Uterus (tissue), 4 donors: ENCODE measurements at places on chromosomes 16 and 17.

- no peak for DNase-seq
These were observed 30.9 kb downstream of the PAFAH1B1 start for GRCh38 chr17:2624292-2624731.

DNA sequence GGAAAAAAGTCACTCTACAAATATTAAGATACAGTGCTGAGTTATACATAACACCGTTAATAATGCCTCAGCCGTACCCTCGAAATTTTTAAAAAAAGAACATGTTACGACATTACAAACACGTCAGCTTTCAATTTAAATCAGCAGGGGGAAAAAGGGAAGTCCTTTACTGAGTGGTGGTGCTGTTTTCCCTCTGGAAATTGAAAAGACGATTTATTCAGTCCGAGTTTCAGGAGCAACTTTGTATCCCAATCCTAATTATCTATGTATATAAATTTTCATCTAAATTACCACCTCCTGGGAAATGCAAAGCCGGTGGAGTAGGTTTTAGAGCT lies 1.3 kb downstream of the NETO2 start:
- DNase-seq, result no peak

GRCh38 chr17:51493206-51493605 lies 232.9 kb downstream of the UTP18 start:
- no peak for DNase-seq

- DNase-seq, result no peak
These were observed 12.1 kb downstream of the FAM20A start for GRCh38 chr17:68589086-68589485.

- no peak for DNase-seq
These were observed 210.4 kb downstream of the GSG1L start for GRCh38 chr16:27853101-27853500.

GRCh38 chr16:11576427-11577289 lies 10.1 kb downstream of the LITAF start:
- no peak for DNase-seq

- DNase-seq, result no peak
These were observed 150.1 kb upstream of the SDK2 start for GRCh38 chr17:73794336-73794735.

- DNase-seq, result no peak
These were observed 56.7 kb downstream of the MRC2 start for GRCh38 chr17:62684179-62684578.

DNA sequence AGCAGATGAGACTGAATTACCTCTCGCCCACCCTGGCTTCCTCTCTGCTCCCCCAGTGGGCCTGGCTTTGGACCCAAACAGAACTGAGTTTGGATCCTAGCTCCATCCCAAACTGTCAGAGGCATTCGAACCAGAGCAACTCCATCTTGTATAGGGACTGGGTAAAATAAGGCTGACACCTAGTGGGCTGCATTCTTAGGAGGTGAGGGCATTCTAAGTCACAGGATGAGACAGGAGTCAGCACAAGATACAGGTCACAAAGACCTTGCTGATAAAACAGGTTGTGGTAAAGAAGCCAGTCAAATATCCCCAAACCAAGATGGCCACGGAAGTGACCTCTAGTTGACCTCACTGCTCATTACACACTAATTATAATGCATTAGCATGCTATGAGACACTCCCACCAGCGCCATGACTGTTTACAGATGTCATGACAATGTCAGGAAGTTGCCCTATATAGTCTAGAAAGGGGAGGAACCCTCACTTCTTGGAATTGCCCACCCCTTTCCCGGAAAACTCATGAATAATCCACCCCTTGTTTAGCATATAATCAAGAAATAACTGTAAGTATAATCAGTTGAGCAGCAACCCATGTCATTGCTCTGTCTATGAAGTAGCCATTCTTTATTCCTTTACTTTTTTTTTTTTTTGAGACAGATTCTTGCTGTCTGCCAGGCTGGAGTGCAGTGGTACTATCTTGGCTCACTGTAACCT lies 44.4 kb downstream of the LYRM1 start:
- DNase-seq, result no peak

GRCh38 chr17:57834146-57834741 lies 15.6 kb downstream of the MRPS23 start:
- no peak for DNase-seq

DNA sequence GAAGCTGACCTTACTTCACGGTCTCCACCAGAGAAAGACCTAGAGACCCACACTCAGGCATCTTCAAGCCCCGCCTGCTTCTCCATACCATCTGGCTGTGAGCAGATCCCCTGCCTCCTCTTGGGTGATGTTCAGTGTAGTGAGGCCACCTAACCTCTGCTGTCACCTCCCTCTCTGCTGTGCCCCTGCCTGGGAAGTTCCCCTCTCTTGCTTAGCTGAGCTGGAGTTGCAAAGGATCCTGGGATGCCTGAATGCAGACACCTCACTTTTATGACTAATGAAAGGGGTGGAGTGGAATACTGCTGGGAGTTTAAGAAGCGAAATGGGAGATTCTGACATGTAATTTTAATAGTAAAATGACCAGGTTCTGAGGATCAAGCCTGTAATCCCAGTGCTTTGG lies 5.8 kb downstream of the IRX3 start:
- DNase-seq, result no peak

DNA sequence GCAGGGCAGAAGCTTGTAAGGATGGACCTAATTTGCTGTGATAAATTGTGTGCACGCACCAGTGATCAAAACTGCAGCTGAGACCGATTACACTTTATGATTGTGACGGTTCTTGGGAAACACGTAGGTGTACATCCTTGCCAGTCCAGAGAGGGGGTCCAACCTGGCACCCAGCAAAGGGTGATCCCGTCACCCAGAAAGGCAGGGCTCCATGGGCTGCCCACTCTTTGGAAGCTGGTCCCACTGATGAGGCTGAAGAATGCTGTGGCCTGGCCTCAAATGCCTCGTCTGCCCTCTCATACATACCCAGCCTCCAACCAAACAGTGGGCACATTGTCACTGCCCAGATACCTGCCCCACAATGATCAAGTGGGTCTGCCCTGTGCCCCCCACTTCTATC lies 132.0 kb downstream of the C16orf78 start:
- DNase-seq, result no peak

DNA sequence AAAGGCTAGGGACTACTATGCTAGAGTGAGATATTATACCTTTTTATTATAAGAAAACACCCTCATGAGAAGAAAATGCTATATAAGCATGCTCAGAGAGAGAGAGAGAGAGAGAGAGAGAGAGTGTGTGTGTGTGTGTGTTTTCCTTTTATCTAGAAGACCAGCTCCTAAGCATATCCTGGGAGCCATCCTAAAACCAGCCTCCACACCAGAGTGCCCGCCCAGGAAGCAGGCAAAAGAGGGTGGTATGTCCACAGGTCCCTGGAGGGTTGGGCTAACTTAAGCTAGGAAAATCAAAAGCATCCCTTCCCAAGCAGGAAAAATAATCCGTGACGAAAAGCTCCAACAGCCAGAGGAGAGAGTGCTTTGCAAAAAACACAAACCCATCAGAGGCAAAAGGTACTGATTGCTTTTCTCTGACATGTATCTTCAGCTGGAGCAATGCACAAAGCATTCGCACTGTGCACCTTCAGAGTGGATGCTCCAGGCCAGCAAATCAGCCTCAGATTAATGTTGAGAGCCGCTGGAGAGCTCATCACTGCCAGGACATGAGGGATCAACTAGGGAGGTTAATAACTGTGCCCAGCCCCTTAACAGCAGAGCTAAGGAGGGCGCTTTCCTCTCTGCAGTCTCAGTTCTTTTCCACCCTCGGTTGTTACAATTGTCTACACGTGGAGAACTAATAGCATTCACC lies 125.1 kb downstream of the SLC39A11 start:
- DNase-seq, result no peak

- DNase-seq, result no peak
These were observed 6.7 kb upstream of the PHKG2 start for GRCh38 chr16:30741461-30741914.

- DNase-seq, result no peak
These were observed 29.8 kb downstream of the PRSS54 start for GRCh38 chr16:58264961-58265479.

DNA sequence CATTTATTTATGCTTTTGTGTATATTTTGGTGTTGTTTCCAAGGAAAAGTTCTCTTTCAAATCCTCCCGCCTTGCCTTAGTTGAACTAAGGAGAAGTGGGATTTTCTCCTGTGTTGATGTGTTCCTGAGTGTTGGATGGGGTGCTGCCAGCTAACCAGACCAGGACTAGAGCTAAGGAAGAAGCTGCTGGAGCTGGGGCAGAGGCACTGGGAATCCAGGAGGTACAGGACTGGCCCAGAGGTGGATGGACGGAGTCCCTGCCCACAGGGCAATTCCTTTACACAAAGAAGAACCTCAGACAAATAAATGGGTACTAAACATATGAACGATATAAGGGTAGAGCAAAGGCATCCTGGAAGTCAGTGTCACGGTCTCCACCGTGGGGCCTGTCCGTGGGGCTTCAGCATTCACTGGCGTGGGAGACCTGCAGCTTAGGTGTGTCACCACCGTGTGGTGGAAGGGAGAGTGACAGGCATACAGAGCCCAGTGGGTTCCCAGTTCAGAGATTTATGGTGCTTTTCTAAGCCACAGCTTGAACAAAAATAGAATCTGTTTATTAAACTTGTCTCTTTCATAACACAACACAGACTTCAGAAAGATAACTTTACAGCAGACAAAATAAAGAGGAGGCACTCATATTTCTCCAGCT lies 270.7 kb downstream of the NTN1 start:
- peak; percentile 69 for DNase-seq

DNA sequence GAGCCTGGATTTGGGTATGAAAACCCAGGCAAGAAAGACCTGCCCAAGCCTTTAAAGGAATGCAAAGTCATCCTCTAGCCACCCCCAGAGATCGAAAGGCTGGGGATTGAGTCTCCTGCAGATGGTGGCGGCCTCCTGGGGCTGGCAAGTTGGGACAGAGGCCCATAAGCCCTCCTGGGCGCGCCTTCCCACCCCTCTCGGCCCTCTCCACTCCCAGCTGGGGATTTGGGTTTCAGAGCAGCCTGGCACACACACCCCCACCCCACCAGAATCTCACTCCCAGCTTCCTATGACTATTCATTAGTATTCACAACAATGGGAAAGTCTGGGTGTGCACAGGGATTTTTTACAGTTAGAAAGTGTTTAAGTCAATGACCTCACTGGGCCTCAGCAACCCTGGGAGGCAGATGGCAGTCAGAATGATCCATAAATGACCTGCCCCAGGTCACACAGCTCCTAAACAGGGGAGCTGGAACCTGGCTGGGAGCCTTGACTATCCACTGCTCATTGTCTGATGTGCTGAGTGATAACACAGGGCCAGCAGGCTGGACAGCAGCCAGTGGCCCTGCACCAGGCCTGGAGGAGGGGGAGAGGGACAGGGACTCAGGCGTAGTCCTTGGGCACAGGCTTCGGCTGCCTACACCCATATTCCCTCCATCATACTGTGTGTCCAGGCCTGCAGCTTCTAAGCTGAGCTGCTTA lies 12.1 kb downstream of the NHERF1 start:
- DNase-seq, result no peak

GRCh38 chr16:23668225-23668624 lies 10.5 kb upstream of the PLK1 start:
- no peak for DNase-seq

DNA sequence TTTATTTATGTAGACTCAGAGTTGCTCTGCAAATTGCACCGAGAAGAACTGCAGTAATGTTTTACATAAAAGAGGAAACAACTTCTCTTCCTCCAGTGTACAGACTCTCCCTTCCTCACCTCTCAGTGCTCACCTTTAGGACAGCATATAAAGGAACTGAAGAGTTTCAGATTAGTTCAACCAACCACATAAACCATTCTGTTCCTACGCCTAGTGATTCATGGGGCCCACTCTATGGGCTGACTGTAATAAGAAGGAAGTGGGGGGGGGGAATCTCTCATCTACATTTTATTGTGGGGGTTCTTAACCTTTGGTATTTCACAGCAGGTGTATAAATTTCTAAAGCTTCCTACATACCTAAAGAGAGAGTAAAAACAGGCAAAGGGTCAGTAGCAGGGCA lies 18.3 kb downstream of the ZSWIM7 start:
- no peak for DNase-seq

DNA sequence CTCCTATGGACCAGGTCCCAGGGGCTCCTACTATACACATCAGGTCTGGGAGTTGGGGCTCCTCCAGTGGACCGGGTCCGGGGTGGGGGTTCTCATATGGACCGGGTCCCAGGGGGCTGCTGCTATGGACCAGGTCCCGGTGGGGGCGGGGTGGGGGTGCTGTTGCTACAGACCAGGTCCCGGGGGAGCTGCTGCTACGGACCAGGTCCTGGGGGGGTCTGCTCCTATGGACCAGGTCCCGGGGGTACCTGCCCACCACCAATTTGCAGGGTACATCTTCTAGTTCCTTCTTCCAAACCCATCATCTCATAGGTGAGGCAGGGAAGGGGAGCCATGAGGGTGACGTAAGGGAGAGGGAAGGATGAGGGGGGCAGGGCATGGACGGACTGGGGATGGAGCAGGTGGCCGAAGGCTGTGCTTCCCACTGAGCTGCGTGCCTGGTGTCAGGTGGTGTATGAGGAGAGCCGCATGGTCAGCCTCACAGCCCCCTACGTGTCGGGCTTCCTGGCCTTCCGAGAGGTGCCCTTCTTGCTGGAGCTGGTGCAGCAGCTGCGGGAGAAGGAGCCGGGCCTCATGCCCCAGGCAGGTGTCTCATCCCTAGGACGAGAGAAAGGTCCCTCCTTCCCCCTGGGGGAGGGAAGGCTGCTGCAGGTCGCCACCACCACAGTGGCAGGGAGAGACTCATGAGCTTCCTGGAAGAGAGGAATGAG lies 6.6 kb downstream of the ENDOV start:
- DNase-seq, result no peak

DNA sequence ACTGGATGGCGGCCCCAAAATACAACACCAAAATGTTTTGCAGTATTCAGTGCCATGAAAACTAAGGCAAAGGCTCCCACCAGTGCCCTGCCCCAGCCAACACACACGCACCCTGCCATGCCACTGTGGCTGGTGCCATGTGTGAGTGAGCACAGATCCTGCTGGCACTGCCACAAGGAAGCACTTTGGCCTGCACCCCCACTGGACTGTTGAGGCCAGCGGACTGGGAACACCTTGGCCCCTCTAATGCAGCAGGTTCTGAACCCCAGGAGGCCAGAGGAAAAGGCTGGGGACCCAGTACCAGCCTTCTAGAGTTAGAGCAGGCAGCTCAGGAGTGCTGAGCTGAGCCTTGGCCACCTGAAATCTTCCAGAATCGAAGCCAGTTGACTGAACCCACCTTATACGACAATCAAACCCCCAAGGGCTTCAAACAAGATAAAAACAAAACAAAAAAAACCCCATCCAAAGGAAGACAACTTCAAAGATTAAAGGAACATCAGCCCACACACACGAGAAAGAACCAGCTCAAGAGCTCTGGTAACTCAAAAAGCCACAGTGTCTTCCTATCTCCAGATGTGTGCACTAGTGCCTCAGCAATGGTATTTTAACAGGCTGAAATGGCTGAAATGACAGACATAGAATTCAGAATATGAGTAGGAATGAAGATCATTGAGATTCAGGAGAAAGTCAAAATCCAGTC lies 21.5 kb downstream of the NLRP1 start:
- no peak for DNase-seq

DNA sequence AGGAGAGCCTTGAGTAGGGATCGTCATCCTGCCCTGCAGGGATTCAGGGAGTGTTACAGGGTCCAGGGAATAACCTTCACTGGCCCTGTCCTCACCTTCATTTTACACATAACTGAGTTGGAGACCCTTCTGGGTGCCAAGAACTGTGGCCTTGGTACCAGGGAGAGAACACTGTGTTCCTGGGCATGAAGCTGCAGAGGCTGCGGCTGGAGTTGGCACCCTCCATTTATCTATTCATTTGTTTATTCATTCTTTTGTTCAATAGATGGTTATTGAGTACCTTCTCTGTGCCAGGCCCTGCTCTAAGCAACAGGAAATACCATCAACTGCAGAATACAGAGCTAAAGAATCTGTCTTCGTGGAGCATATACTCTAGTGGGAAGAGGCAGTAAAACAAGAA lies 6.7 kb downstream of the ABCC3 start:
- no peak for DNase-seq
